AG10803 (cell line): ENCODE measurements at places on chromosomes 13 and 19.

DNA sequence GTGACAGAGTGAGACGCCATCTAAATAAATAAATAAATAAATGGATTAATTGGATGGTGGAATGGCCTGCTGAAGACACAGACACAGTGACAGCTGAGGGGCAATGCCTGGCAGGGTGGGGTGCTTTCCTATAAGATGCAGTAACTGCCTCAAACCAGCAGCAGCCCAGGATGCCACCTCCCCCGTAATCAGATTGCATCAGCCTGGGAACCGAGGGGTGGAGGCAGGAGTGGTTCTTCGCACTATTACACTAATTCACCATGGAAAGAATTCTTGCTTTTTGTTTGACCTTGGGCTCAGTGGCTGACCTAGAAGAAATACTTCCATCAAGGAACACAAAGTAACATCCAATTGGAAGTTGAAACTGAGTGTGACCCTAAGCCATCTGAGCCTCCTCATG, 31.6 kb upstream of the USP12 start:
- no peak for DNase-seq

DNA sequence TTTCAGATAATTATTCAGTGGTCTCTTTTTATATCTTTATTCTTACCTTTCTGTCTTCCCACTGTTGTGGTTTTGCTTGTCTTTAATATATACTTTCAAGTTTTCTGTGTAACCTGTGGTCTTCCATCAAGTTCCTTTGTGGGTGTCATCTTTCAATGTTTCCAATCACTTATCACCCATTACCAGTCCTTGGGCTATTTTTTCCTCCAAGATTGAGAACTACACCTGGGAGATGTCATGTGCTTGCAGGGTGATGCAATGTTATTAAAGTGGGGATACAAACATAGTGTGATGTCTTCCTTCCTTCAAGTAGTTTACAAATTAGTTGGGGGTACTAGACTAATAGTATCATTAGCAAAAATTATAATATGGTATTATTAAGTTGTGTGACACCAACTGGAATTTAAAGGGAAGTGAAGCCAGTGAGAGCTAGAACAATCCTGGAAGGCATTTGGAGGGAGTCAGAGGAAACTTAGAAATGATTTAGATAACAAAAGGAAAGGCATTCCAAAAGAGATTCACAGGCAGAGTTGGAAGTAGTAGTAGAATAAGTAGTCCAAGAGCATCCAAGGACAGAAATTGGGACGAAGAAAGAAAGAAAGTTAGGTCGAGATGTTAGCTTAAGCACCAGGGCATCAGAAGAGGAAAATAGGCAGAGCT, 3.4 kb downstream of the FNDC3A start:
- DNase-seq: peak; percentile 1

GRCh38 chr13:73955977-73956500, 178.2 kb downstream of the KLF12 start:
- no peak for DNase-seq

DNA sequence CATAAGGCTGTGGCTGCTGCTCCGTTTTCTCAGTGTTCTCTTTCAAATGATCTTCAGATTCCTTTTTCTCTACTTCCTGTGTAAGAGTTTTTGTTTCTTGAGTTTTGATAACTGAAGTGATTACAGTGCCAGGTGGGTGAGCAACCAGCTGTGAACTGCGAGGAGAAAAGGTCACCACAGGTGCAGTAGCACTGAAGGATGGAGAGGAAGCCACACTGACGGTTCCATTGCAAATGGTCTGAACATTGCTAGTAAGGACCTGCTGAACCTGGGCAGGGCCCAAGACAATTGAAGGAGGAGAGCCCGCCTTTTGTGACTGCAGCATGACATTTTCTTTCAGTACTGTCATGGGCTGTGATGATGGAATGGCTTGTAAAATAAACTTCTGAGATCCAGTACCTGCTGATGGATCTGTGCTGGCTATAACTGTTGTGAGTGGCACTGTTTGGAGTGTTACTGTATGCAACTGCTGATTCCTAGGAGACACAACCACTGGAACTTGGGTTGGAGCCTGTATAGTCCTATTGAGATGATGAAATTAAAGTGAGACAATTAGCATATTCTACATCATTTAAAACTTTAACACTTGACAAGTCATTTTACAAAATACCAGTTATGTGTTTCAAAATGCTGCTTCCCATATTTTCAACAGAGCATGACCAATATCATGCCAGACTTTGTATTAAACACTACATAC, 85.5 kb downstream of the ELF1 start:
- DNase-seq: no peak

DNA sequence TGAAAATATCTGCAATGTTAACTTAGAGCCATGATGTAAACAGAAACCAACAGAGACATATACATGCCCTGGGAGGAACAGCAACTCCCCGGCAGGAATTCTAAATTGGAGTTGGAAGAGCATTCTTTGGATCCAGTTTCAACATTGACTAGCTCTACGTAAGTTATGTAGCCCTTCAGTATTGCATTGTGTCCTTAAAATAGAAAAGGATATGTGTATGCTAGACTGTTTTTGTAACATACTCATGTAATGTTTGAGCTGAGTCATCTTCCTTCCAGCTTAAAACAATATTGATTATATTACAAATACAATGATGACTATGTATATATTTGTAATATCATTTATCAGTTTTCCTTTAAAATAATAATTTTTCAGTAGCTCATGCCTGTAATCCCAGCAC, 1422.2 kb upstream of the PCDH20 start:
- DNase-seq: no peak

DNA sequence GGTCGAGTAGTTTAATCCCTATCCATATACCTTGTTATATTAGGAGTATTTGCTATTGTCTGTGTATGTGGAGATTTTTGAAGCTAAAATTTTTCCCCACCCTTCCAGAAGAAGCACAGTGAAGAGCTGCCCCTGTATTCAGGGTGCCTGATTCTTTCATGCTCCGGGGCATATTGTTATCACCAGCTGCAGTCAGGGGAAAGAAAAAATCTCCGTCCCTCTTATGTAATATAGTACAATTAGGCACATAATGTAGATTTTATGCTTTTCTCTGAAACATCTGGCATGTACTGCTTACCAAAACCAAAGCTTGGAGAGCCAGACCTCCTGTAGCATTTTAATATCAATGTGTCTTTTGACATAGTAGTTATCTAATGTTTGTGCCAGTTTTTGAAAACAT, 214.9 kb upstream of the EDNRB start:
- DNase-seq: no peak

DNA sequence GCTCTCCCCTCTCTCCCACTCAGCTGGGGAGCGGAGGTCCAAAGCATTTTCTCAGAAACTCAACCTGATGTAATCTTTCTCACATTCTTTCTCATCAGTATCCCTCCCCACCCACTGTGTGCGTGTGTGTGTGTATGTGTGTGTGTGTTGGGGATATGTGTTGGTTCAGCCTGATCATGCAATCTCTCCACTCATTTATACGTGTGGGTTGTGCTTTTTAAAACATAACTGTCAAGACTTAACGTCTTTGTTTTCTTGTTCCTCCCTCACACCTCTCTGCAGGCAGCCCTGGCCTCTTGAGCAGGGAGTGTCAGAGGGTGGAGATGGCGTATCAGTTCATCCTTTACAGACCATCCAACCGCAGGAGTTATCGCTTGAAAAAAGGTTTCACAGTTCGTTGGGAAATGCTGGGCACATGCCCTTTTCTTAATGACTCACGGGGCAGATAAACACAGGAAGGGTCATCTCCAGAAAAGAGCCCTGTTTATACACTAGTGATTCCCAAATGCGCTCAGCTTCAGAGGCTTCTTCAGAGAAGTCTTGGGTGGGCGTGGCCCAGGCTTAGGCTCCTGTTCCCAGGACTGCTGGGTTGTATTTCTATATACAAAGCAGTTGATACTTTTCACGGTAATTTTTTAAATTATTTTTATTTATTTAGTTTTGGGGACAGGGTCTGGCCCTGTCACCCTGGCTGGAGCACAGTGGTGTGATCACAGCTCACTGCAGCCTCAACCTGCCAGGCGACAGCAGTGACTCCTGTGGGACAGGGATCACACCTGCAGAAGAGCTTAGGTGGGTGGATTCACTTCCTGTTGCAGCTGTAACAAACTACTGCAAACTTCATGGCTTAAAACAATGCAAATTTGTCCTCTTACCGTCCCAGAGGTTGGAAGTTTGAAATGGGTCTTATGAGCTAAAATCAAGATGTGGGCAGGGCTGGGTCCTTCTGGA, 60.3 kb downstream of the CCDC70 start:
- no peak for DNase-seq

DNA sequence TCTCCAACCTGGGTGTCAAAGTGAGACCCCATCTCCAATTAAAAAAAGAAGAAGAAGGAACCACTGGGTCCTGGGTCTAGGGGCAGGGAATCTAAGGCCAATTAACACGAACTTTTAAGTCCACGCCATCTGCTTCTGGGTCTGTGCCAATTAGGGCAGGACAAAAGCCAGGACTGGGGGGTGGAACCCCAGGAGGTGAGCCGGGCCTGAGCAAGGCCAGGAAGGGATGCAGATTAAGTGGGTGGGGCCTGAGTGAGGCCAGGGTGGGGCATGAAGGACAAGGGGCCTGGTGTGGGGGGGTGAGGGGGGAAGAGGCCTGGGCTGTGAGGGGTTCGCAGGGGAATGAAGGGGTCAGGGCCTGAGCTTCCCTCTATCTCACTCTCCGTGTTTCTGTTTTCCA, 26.3 kb upstream of the ZNF83 start:
- no peak for DNase-seq

DNA sequence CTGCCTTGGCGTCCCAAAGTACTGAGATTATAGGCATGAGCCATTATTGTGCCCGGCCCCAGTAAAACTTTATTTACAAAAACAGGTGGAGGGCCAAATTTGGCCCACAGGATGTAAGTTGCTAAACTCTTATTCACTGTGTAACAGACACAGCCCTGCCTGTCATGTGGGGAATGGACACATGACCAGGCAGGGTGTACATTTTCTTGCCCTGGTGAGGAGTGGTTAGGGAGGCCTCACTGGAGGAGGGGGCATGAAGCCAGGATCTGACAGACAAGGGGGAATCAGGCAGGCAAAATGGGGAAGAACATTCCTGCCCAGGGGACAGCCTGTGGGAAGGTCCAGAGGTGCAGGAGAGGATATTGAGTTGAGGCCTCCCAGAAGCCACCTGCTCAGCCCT, 7.4 kb upstream of the PGLS start:
- DNase-seq: no peak

GRCh38 chr13:66887088-66887487, 343.0 kb downstream of the PCDH9 start:
- DNase-seq: peak; percentile 0

DNA sequence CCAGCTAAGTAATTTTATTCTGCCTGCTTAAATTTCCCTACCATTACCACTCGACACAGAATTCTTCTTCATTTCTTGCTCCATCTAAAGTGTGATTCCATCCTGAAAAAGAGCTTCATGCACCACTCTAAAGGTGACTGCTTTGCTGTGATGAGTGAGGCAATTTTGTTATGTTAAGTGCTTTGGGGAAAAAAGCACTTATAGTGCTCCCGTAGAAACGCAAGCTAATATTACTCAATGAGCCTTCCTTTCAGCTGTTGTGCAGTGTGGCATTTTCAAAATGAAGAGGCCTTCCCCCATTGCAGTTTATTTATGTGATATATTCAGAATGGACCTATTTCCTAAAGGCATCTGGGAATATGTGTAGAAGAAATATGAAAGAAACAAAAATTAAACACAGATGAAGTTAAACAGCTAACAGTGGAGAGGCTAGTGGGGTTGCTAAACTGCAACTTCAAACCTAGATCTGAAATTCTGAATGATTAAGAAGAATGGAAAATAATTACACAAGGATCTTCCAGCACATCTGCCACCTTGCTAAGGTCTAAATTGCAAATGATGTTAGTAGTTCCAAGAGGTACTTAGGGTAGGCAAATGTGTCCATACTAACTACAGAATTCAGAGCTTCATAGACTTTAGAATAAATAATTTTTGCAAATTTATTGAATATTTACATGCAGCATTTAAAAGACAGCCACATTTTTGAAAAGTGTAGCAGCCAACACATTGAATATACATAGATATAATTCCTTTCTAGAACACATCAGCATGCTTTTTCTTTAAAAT, 211.7 kb downstream of the DCT start:
- no peak for DNase-seq

- no peak for DNase-seq
Measured at GRCh38 chr19:1590641-1591397, 1.8 kb downstream of the MBD3 start.

DNA sequence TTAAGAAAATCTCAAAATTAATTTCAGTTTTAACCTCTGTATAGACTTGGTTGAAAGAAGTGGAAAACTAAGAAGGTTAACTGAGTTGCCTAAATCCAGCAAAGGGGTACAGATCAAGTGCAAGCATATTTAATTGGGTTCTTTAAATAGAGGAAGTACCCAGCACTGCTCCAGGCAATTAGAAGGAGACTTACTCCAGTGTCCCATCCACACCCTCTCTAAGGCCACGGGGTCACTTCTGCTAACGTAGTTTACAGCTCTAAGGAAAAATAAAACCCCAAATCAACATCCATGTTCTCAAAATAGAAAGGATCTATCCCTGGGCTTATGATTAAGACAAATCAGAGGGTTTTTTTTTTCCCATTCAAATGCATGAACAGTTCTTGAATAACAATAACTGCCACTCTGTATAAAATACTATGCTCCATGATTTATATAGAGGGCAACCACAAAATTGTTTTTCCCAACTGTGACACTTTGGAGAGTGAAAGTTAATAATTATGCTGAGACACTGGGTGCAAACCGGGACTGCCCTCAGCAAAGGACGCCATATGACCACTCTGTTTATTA, 4.6 kb downstream of the FRY start:
- DNase-seq: no peak

- DNase-seq: no peak
Measured at GRCh38 chr13:77215543-77215942, 111.4 kb downstream of the MYCBP2 start.

GRCh38 chr13:79686441-79686840, 205.5 kb downstream of the NDFIP2 start:
- DNase-seq: no peak

DNA sequence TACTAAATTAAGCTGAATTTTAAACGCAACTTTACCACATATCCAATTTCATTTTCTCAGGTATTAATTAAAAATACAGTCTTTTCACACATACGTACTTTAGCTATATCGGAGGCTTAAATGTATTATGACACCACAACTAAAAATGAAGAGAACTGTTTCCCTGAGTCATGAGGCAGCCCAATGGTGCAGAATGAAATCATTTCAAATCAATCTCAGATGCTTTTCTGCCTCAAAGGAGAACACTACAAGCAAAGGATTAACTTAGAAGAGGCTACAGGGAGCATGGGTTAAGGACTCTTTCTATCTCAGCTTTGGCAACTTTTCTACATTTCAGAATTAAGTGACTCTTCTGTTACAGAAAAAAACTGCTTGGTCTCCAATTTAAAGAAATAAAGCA, 516.3 kb upstream of the HTR2A start:
- DNase-seq: peak; percentile 66

DNA sequence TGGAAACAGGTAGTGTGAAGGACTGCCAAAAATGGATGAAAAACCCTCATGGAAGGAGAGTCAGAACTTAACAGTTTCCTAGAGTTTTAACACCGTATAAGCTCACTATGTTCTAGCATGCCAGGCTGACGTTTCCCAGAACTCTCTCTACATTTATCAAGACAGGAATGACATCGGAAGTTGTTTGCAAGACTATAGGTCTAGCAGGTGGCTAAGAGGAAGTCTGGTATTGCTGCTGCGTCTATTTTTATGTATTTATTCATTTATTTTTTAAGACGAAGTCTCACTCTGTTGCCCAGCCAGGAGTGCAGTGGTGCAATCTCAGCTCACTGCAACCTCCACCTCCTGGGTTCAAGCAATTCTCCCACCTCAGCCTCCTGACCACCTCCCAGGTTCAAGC, 20.5 kb upstream of the ARL11 start:
- DNase-seq: no peak
